ENCODE measurements at places on chromosomes 6 and 20.

DNA sequence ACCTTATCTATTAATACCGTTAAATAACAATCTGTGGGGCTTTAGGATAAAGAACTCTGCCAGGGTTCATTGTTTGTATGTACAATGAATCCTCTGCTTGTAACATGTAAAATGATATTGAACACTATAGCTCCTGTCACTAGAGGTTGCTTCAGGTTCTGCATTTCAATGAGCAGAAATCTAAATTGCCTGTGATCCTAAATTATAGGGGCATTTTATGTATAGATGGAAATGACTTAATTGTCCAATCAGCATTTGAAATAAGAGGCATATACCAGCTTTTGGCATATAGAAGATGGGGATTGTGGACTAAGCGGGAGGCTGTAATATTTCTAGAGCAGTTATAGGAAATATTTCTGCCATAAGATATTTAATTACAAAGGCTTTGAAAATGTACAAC is 2.0 kb downstream of the NCOA3 start:
- no peaks in the 10 kb centered on the region for H3K36me3 ChIP-seq
- H3K4me1 ChIP-seq = peaks cover 31% of the 10 kb centered on the region
- H3K27ac ChIP-seq = peak overlapping the region; percentile 66
- H3K4me3 ChIP-seq = peak overlapping the region; percentile 98

DNA sequence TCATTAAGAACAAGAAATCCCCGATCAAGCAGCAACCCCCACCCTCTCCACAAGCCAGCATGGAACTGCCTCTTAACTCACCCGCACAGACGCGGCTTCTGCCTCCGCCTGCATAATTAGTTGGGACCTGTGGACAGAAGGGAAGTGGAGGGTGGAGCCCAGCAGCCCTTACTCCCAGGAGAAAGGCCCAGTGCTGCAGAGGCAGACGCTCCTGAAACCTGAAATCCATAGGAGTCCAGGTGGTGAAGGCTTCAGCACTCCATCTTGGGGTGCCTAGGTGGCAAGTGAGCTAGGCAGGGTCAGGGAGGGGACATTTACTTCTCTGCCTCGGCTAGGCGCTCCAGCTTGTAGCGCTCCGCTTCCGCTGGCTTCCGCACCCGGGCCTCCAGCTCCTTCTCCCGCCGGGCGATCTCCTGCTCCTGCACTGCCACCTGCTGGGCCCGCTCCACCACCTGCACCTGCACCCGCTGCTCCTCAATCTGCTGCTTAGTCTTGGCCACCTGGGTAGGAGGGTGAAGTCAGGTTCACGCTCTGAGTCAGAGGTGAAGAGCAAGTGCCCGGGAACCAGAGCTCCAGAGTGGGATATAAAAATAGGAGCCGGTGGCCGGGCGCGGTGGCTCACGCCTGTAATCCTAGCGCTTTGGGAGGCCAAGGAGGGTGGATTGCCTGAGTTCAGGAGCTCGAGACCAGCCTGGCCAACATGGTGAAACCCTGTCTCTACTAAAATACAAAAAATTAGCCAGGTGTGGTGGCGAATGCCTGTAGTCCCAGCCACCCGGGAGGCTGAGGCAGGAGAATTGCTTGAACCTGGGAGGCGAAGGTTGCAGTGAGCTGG is 10.7 kb downstream of the TUBB start:
- H3K27me3 ChIP-seq = no peaks in the 10 kb centered on the region
- no peaks in the 10 kb centered on the region for H3K36me3 ChIP-seq
- no peak overlapping the region for H3K4me3 ChIP-seq
- H3K27ac ChIP-seq = no peak overlapping the region
- peaks cover 8% of the 10 kb centered on the region for H3K4me1 ChIP-seq

GRCh38 chr6:57097596-57097995 is 7.6 kb downstream of the ZNF451 start:
- peaks cover 18% of the 10 kb centered on the region for H3K36me3 ChIP-seq
- DNase-seq = no peak
- H3K4me1 ChIP-seq = peaks cover 7% of the 10 kb centered on the region
- H3K27ac ChIP-seq = no peak overlapping the region

DNA sequence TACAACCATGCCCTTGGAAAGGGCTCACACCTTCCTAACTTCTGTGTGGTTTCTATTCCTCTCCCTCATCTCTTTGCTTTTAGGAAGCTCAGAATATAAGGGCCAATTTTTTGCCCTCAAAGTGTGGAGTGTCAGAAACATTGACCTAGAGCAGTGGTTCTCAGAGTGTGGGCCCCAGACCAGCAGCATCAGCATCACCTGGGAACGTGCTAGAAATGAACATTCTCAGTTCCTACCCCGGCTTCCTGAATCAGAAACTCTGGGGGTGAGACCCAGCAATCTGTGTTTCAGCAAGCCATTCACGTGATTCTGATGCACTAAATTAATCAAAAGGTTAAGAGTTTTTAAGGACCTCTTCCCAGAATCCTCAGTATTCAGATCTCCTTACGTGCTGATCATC is 47.9 kb upstream of the IL17A start:
- H3K27ac ChIP-seq = no peak overlapping the region
- no peaks in the 10 kb centered on the region for H3K27me3 ChIP-seq
- DNase-seq = peak; percentile 39
- peaks cover 34% of the 10 kb centered on the region for H3K4me1 ChIP-seq
- no peaks in the 10 kb centered on the region for H3K36me3 ChIP-seq

DNA sequence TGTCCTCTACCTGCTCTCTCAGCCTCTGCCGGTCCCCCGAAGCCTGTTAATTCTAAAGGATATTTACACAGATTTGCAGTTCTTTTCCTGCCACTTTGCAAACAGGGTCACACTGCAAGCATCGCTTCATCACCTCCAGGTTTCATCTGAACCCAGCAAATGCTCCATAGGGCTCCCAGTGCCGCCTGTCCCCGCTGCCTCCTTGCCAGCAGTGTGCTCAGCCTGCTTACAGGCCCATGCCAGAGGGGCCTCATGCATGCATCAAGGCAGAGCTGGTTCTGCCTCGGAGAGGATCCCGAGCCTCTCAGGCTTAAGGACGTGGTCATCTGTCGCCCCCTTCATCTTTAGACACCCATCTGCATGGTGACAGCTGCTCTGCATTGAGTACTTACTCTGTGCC is 10.5 kb downstream of the SIRPA start:
- no peak for DNase-seq
- H3K4me3 ChIP-seq = no peak overlapping the region
- no peak overlapping the region for H3K27ac ChIP-seq
- H3K27me3 ChIP-seq = no peaks in the 10 kb centered on the region
- peaks cover 12% of the 10 kb centered on the region for H3K4me1 ChIP-seq

- peak; percentile 42 for DNase-seq
- H3K27me3 ChIP-seq = no peaks in the 10 kb centered on the region
- H3K4me1 ChIP-seq = no peaks in the 10 kb centered on the region
- no peak overlapping the region for H3K4me3 ChIP-seq
- H3K27ac ChIP-seq = no peak overlapping the region
Observed at GRCh38 chr6:29589423-29590048, 4.6 kb downstream of the OR2H2 start.

DNA sequence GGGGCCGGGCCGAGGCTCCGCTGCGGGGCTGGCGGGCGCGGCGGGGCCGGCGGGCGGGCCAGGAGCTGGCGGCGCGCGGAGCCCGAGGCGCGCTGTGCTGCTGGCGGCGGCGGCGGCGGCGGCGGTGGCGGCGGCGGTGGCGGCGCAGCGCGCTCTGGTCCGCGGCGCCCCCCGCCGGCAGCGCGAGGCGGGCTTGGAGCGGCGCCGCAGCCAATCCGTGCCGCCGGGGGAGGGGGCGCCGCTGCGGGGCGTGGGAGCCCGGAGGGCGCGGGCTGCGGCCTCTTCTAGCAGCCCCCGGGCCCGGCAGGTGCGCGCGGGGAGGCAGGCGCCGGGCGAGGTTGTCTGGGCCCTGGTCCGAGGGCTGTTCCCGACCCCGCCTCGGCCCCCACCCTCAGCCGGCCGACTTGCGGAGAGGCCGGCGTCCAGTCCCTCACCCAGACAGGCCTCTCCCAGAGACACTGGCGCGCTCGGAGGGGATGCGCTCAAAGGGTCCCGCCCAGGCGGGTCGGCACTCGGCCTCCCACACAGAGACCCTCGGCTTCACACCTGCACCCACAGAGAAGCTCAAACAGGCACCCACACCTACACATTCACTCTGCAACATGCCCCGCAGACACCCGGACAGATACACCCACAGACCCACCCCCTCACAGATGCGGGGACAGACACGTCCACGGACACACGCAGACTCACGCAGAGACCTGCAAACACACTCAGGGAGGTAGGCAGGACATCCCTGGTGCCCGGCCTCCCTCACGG is at the start of gene RIMS4:
Gene RIMS4 (minus strand): TSS at position 156 of the 759 bp plus-strand sequence. CDS start 275 bp downstream, outside the sequence.
- DNase-seq = no peak
- H3K36me3 ChIP-seq = no peaks in the 10 kb centered on the region
- no peak within 1 kb of the TSS for H3K27ac ChIP-seq
- no peak within 1 kb of the TSS for H3K4me3 ChIP-seq
- no peaks in the 10 kb centered on the region for H3K4me1 ChIP-seq

- H3K36me3 ChIP-seq = no peaks in the 10 kb centered on the region
- peak; percentile 28 for DNase-seq
- H3K4me1 ChIP-seq = peaks cover 12% of the 10 kb centered on the region
- H3K4me3 ChIP-seq = no peak overlapping the region
- no peak overlapping the region for H3K27ac ChIP-seq
Observed at GRCh38 chr6:2843138-2843740, 1.6 kb upstream of the SERPINB1 start.

GRCh38 chr6:46979206-46979605 is 57.5 kb upstream of the ADGRF5 start:
- no peak for DNase-seq
- H3K27me3 ChIP-seq = no peaks in the 10 kb centered on the region
- no peaks in the 10 kb centered on the region for H3K4me1 ChIP-seq
- no peak overlapping the region for H3K27ac ChIP-seq
- no peak overlapping the region for H3K4me3 ChIP-seq

GRCh38 chr20:37096415-37097041 is 731 bp upstream of the RBL1 start:
- peak; percentile 9 for DNase-seq
- peaks cover 14% of the 10 kb centered on the region for H3K4me1 ChIP-seq
- no peaks in the 10 kb centered on the region for H3K36me3 ChIP-seq
- peak overlapping the region; percentile 89 for H3K4me3 ChIP-seq

DNA sequence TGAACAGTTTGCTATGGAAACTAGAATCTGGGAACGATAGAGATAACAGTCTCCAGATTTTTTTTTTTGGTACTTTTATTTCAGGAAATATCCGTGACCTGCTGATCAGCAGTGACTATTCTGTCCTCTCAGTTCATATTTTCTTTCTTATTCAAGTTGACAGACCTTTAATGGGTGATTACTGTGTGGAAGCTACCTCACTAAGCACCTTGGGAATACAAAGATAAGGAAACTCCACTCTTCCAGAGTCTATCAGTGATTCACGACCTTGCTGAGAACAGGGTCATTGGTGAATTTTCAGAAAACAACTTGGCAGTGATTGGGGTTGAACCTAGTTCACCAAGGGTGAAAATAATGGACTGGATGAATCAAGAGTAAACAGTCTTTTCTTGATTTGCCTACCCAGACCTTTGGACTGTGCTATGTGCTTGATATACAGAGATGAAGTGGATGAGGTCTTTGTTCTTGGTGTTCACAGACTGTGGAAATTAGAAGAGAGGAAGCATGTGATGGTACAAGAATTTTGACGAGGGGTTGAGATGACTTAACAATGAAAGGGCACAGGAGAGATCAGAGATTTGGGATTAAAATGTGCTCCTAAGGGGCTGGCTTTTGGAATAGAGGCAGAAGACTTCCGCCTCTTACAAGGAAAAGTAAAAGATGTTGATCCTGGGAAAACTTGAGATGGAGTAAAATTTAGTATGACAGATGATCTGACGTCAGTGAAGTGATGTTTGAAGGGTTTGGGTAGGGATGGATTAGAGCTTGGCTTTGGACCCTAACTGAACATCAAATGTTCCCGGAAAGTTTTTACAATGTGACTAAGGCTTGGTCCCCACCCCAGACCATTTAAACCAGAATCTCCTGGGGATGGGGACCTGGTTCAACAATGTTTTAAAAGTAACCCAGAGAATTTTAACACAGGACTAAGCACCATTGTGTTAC is 1.2 kb downstream of the KAT14 start:
- H3K4me3 ChIP-seq = peak overlapping the region; percentile 89
- DNase-seq = no peak
- H3K27ac ChIP-seq = peak overlapping the region; percentile 93
- no peaks in the 10 kb centered on the region for H3K27me3 ChIP-seq
- no peaks in the 10 kb centered on the region for H3K36me3 ChIP-seq

DNA sequence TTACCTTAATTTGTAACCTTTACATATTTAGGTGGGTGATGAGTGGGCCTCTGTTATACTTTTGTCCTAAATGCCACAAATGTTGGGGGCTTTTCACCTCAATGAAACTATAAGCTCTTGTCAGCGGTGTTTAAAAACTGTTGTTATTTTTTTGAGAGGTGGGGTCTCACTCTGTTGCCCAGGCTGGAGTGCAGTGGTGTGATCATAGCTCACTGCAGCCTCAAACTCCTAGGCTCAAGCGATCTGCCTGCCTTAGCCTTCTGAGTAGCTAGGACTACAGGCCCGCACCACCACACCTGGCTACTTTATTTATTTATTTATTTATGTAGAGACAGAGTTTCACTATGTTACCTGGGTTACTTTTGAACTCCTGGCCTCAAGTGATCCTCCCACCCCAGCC is 66.7 kb downstream of the ZDHHC14 start:
- H3K4me1 ChIP-seq = peaks cover 6% of the 10 kb centered on the region
- no peaks in the 10 kb centered on the region for H3K36me3 ChIP-seq
- no peak for DNase-seq
- no peaks in the 10 kb centered on the region for H3K27me3 ChIP-seq
- no peak overlapping the region for H3K27ac ChIP-seq
- no peak overlapping the region for H3K4me3 ChIP-seq

DNA sequence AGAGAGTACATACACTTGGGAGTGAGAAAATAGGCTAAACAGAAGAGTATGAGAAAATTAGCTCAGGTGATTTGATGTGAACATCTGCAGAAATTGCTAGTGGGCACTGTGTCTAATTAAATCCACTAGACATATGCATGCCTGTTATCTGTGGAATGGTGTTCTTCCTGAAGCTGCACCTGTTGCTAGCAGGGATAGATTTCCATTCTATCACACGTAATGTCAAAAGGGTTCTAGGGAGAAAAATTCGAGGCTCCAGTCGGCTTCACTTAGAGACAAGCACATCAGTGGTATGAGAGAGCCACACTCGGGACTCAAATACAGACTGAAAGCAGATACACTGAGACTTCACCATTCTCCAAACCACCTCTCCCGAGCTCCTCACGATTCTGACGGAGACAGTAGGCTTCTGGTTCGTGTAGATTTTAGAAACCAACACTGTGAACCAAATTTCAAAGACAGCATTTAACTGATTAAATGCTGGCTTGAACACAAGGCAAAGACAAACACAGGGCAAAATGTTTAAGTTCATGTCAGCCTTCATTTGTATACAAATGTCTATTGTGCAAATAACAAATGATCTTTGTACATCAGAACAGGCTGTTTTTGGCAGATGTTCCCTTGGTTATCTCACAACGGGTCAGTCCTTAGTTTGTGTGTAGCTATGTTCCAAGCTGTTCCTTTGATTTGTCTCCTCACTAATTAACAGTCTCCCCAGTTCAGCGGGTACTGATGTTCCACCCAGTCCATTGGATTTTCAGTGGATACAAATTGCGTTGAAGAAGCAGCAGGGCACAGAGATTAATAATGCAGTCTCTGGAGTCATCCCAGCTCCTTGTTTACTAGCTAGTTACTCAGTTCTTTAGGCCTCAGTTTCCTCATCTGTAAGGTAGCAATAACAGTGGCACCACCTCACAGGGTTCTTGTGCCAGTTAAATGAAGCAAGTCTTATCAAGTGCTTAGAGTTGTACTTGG is 131.0 kb upstream of the IFNGR1 start:
- H3K36me3 ChIP-seq = no peaks in the 10 kb centered on the region
- H3K27me3 ChIP-seq = no peaks in the 10 kb centered on the region
- no peak overlapping the region for H3K4me3 ChIP-seq
- no peak for DNase-seq

- no peak for DNase-seq
- H3K36me3 ChIP-seq = no peaks in the 10 kb centered on the region
- H3K4me1 ChIP-seq = no peaks in the 10 kb centered on the region
- H3K4me3 ChIP-seq = no peak overlapping the region
- H3K27ac ChIP-seq = no peak overlapping the region
Observed at GRCh38 chr6:21733311-21733710, 139.8 kb downstream of the SOX4 start.
